ENCODE measurements at places on chromosomes 3 and 15.
A peak's percentile ranks its signal among the peaks of the same experiment; 100 is the strongest.

DNA sequence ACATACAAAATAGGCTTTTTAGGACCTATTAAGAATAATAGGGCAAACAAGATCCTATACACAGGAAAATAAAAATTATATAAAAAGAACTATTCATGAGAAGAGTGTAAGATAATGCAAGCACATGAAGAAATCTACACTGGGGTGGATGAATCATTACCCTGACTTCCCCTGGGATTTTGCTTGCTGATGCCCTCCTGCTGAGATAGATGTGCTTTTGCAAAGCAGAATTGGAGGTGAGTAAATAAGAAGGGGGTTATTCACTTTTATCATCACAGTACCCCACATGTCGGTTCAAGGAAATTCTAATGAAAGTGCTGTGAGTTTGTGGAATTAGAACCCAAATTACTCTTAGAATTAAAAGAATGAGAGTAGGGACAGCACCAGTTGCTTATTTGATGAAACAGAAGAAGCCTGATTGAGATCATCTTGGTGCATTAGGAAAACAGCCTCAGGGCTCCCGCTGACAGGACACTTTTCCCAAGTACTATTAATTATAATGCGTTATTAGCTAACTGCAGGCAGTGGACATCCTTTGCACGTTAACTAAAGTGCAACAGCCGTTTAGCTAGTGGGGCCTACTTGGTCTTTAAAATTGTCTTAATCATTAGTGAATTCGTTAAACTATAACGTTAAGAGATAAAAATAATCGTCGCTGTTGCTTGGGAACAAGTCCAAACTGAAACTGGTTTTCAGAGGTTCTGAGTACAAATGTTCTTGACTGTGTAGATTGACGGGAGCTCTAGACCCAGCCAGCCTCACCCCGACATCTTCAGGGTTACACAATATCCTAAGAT lies 48.4 kb downstream of the SLC2A2 start:
- DNase-seq = no peak

GRCh38 chr15:60264088-60264487 lies 133.7 kb downstream of the ANXA2 start:
- no peak for DNase-seq

DNA sequence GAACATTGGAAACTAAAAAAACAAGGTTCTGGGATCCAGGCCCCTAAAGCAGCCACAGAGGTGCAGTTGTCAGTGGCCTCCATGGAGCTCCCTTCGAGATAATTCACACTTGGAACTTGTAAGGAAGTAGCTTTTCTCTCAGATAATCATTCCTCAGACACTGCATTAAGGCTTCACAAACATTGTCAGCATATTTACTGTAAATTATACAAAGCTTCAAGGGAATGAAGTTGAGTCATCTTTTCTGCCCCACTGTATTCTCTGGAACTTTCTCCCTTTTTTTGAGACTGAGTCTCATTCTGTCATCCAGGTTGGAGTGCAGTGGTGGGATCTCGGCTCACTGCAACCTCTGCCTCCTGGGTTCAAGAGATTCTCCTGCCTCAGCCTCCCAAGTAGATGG lies 7.1 kb downstream of the BLOC1S6 start:
- DNase-seq = no peak

GRCh38 chr3:66816090-66816761 lies 181.9 kb upstream of the KBTBD8 start:
- no peak for DNase-seq

GRCh38 chr3:122903171-122903570 lies 108.3 kb downstream of the SLC49A4 start:
- no peak for DNase-seq

DNA sequence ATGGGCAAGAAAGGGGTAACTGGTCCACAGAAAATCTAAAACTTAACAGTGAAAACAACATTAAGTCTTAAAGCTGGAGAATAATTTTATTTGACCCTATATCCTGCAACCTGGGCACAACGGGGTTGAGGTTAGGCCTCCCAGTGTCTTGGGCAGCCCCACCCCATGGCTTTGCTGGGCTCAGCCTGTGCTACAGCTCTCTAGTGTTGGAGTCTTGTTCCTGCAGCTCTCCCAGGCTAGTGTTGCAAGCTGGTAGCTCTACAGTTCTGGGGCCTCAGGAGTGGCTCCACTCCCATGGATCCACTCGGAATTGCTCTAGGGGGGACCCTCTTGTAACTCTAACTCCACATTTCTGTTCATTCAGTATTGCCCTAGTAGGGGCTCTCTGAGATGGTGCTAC lies 24.9 kb upstream of the GNB4 start:
- DNase-seq = no peak

GRCh38 chr3:195142519-195142918 lies 128.4 kb downstream of the XXYLT1 start:
- DNase-seq = no peak

DNA sequence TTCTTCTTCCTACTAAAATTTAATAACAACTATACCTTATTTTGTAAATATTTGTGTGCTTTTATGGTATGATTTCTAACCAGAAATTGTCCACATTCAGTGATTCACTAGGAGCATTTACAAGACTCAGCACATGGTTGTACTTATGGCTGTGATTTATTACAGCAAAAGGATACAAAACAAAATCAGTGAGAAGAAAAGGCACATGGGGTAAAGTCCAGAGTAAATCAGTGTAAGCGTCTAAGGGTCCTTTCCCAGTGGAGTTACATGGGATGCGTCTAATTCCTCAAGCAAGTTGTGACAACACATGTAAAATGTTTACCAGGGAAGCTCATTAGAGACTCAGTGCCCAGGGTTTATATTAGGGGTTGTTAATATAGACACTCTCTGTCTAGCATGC lies 31.1 kb downstream of the RNF13 start:
- DNase-seq = no peak

GRCh38 chr3:113533534-113533892 lies 1.2 kb downstream of the SIDT1 start:
- DNase-seq = no peak

DNA sequence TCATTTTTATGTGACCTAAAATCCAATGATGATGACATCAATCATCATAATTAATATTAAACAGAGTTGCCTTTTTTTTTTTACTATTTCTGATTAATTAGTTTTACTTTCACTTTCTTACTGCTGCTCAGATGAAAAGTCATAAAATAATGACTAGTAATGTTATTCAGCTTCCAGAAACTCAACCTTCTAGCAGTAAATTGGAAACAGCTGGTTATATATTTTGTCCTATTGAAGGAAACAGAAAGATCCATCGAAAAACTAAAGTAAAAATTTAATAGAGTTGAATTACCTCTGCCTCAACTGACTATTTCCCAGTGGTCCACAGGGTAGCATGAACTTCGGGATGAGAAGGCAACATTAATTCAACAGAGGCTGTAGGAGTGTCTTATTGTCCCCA lies 107.1 kb upstream of the PTX3 start:
- DNase-seq = no peak

GRCh38 chr15:67571648-67572415 lies 29.3 kb downstream of the MAP2K5 start:
- DNase-seq = peak; percentile 48

DNA sequence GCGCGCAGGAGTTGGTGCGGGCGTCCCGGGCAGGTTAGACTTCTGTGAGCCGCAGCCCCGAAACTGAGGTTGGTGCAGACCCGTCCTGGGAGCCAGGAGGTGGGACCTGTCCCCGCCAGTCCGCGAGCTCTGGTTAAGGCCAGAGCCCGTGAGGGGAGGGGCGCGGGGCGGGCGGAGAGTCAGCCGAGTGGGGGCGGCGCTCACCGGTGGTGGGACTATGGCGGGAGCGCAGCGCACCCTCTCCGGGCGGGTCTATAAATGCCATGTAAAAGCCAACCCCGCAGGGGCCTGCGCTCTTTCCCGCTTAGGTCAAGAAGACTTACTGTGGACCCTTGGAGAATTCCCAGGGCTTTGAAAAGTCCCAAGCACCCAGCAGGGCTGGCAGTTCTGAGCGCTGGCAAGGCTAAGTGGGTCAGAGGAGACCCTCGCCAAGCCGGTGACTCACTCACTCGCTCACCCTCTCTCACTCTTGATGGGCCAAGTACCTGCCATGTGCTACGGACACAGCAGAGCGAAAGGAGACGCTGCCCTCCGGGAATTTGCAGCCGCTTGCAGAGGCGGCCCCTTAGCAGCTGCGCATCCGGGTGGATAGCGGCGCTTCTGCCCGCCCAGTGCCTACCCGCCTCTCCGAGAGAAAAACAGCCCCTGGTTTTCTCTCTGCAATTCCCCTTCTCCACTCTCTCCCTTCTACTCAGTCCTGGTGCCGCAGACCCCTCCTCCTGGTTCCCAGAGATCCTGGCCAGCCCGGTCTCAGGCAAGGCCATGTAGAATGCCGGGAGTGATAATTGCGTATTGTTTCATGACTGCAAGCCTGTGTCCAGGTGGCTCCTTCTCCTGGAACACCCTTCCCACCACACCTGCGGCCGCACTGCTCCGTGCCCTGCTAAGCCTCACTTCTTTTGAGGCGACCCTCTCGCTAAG lies at the start of gene ALDH1L1:
ALDH1L1 (minus strand) TSS at position 110 of the 921 bp plus-strand sequence. CDS start 19,607 bp downstream, outside the sequence.
- DNase-seq = no peak
